ENCODE measurements at places on chromosomes 4 and X.

GRCh38 chr4:184937745-184938144 is 80.5 kb upstream of the HELT start:
- DNase-seq = no peak

- DNase-seq = no peak
These were observed 19.9 kb upstream of the GPR173 start for GRCh38 chrX:53028678-53029077.

DNA sequence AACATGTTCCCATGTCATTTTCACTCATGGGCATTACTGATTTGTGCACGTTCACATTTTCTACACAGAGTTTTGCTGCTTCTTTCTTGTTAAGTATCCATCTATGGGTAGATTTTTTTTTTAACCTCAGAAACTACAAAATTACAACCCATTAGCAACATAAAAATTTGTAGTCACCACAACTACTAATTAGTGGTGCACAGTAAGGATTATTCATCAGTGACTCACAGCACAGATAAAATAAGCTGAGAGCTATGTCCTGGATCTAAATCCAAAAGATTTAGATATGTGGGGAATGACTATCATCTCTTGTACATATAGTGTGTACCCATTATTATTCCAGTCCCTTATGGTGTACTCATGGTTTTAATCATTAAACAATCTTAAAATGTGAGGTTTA is 19.7 kb upstream of the AMELX start:
- no peak for DNase-seq

GRCh38 chr4:41572516-41572915 is 34.6 kb downstream of the LIMCH1 start:
- DNase-seq = no peak

- no peak for DNase-seq
These were observed 168.9 kb downstream of the HS3ST1 start for GRCh38 chr4:11259837-11260236.

GRCh38 chr4:37758226-37758625 is 68.3 kb upstream of the PGM2 start:
- DNase-seq = no peak

- DNase-seq = no peak
These were observed 19.7 kb upstream of the DOCK11 start for GRCh38 chrX:118475903-118476302.
